ENCODE measurements at places on chromosomes 4 and X. TPM values are rescaled to one million over a fixed set of nuclear protein-coding genes. Genes with fewer than 3 reads are reported as not detected.

Gene NWD2
- total RNA-seq: not detected

Gene CXorf58
- total RNA-seq: not detected

Gene DSPP
- not detected for total RNA-seq

Gene JCHAIN
- total RNA-seq: 5.8 TPM

Gene EDA2R
- total RNA-seq: 22.8 TPM

Gene CLTRN
- total RNA-seq: 0.29 TPM

Gene PCDH7
- total RNA-seq: 8.9 TPM

Gene CACNA1F
- under 0.01 TPM for total RNA-seq

Gene QRFPR
- total RNA-seq: not detected

Gene SLC9A7
- total RNA-seq: 67.9 TPM

Gene IQSEC2
- 12.2 TPM for total RNA-seq

Gene LDB2
- 177 TPM for total RNA-seq

Gene PDGFRA
- 432 TPM for total RNA-seq

Gene MBNL3
- total RNA-seq: 3.0 TPM

Gene CENPVL2
- total RNA-seq: not detected

Gene ARSJ
- 28.0 TPM for total RNA-seq

Gene KLB
- total RNA-seq: not detected

Gene DUX4
- not detected for total RNA-seq

Gene STAP1
- total RNA-seq: not detected

Gene RAB39B
- total RNA-seq: 1.7 TPM

Gene GPC4
- 0.33 TPM for total RNA-seq

Gene LCORL
- 15.9 TPM for total RNA-seq

Gene AFP
- total RNA-seq: 0.15 TPM

Gene ZNF630
- total RNA-seq: 2.0 TPM

Gene VSIG1
- total RNA-seq: not detected

All from smooth muscle cell of trachea (primary cell).